ENCODE measurements at places on chromosomes 12 and 14.

- DNase-seq: no peak
Measured at GRCh38 chr14:52329678-52330369, 15.7 kb downstream of the PTGER2 start.

GRCh38 chr12:101551362-101552114 is 43.2 kb upstream of the MYBPC1 start:
- no peak for DNase-seq

- DNase-seq: no peak
Measured at GRCh38 chr14:75926431-75927115, 55.2 kb downstream of the TGFB3 start.

GRCh38 chr12:20625531-20625930 is 69.6 kb upstream of the SLCO1C1 start:
- no peak for DNase-seq

DNA sequence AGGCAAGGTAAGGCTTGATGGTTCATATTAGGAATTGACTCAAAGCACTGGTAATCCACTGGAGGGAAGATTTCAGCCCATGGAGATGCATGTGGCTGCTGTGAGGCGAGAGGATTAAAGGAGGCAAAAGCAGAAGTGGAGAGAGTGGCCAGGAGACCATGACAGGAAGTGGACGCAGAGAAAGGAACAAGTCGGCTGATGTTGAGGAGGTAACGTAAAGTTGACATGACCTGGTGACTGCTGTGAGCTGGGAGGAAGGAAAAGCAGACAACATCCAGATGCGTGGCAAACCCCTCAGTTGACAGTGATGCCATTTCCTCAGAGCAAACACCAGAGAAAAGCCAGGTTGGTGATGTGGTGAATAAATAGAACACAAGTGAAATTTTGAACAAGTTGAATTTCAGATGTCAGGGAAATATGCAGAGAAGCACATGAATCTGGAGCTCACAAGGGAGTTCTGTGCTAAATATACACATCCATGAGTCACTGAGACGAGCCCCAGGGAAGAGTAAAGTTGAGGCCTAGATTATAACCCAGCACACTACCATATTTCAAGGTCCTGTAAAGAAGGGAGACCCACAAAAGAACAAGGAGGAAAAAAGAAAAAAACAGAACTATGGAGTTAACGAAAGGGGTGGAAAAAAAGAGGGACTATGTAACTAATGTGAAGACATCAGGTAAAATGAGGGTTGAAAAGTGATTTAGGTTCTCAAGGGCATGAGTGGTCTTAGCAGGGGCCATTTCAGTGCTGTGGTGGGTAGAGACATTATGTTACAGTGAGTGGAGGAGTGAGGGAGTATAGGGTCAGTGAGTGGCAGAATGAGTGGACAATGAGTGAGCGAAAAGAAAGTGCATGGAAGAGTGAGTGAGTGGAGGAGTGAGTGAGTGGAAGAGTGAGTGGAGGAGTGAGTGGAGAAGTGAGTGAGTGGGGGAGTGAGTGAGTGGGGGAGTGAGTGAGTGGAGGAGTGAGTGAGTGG is 61.6 kb upstream of the GZMB start:
- no peak for DNase-seq

Measured in kidney tubule cell (primary cell).